Activated gamma-delta T cell (primary cell): ENCODE measurements at places on chromosomes 4 and X.
A peak's percentile ranks its signal among the peaks of the same experiment; 100 is the strongest.

DNA sequence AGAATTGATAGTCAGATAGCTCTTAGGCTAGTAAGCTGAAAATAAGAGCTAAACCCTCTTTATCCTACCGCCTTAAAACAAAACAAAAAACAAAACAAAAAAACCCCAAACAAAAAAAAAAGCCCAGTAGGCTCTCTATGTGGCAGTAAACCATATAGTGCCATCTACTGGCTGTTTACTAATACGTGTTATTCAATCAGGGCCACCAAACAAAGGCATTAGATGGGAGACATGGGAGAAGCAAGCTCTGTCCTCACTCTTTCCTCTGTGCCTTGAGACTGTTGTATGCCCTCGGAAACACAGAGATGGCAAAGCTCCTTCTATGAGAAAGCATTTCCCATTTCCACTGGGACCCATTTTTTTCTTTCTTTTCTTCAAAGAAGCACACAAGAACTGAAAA lies 148.8 kb upstream of the MID1 start:
- DNase-seq = no peak

- no peak for DNase-seq
Observed at GRCh38 chr4:115090483-115091075, 22.8 kb downstream of the NDST4 start.

GRCh38 chr4:33188733-33189132 lies 2468.6 kb downstream of the PCDH7 start:
- DNase-seq = no peak

DNA sequence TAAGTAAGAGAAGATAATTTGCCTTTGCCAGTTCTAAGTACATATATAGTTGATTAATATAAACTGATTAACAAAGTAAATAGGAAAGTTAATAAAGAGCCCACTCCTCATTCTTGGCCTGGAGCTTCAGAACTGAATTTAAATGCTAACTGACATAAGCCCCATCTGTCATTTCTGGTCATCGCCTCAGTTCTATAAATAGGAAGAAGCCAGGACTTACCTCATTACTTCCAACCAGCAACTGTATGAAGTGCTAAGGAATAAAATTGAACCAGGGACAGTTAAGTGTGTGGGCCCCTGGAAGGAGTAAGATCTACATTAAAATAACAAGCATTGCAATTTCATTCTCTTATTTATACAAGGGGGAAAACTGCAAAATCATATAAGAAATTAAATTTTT lies 52.0 kb upstream of the PDLIM5 start:
- no peak for DNase-seq

- DNase-seq = no peak
Observed at GRCh38 chrX:20215565-20215964, 51.1 kb downstream of the RPS6KA3 start.

GRCh38 chrX:50815120-50815519 lies 1.1 kb upstream of the SHROOM4 start:
- no peak for DNase-seq

DNA sequence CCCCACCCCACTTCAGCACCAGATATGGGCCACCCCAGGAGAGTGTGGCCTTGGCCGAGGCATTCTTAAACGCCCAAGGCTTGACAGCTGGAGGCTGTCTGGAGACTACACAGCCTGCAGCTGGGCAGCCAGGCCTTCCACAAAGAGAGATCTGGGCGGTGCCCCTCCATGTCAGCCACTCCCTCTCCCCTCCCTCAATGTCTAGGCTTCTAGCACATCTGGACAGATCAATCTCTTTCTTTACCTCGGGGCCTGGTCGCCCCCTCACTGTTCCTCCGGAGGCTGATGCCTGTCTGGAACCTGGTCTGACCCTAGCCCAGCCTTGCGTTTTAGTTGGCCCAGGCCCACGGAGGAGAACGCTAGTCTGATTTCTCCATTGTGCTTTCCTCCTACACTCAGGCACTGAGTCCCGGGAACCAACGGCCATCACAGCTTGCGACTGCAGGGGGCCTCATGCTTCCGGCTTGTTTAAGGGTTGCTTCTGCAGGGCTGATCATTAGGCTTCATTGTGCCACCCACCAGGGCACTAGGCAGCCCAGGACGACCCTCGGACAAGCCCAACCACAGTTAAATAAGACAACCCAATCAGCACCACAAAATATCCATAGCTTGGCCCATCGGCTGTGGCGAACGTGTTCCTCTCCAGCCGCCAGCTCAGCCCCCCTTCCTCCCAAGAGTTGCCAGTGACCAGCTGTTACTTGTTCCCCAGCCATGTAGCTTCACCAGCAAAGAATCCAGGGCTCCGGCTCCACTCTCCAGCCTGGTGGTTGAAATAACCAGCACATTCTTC lies 200.6 kb downstream of the BCOR start:
- DNase-seq = no peak

DNA sequence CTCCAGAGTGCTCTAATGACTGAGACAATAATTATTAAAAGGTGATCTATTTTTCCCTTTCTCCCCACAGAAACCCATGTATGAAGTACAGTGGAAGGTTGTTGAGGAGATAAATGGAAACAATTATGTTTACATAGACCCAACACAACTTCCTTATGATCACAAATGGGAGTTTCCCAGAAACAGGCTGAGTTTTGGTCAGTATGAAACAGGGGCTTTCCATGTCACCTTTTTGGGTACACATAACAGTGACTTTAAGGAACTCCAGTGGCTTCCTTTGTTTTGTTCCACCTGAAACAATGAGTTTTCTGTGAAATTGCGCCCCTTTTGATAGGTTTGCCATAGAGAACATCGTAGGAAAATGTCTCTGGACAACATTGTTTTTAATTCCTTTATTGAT lies 69.6 kb downstream of the KIT start:
- DNase-seq = no peak

- DNase-seq = no peak
Observed at GRCh38 chr4:173505924-173506518, 24.0 kb downstream of the HAND2 start.

DNA sequence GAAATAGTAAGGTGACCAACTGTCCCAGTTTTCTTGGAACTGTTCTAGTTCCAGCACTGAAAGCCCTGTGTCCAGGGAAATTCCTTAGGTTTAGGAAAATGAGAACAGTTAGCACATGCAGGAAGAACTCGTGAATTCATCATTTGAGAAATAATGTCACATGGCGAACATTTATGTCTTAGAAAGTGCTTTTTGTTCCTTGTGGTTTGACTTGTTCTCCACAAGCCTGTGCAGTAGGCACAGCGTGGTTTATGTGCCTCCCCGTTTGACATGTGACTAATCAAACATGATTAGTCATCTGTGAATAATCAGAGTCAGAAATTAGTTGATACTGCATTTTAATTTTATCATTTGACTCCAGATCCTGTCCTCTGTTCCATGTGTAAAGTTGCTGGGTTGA lies 556.0 kb upstream of the CPEB2 start:
- no peak for DNase-seq

DNA sequence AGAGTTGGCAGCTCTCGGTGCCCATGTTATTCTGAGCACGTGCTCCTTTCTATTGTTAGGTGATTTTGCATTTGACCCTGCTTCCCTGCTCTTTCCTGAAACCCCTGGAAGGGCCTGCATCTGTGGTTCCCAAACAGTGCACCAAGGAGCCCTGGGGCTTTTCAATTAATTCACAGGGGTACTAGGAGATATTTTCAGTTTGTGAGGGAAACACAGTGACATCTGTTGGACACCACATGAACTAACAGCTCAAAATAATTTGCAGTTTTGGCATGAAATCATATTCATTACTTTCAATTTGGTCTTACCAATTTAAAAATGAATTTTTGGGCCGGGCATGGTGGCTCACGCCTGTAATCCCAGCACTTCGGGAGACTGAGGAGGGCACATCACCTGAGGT lies 156.6 kb downstream of the GATB start:
- DNase-seq = no peak

GRCh38 chr4:152342293-152342692 lies 193.6 kb downstream of the FBXW7 start:
- DNase-seq = no peak

DNA sequence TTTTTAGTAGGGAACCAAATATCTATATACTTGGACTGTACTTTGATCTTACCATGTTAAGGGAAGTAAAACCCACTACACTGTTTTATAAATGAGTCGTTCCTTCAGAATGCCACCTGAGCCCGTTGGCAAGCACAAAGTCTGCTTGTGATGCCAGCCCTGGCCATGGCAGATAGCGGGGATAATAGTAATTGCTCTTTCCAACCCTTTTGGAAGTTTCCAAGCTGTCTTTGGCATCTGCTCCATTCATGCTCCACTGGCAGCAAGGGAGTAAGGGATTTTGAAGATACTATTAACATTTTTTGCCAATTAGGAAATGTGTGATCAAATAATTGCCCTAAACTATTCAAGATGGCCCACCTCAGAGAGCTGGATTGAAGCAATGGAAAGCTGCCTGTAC lies 689.2 kb upstream of the SLIT2 start:
- no peak for DNase-seq

- DNase-seq = no peak
Observed at GRCh38 chr4:54060116-54060515, 4.3 kb downstream of the CHIC2 start.

- no peak for DNase-seq
Observed at GRCh38 chr4:83067058-83067639, 32.2 kb downstream of the COPS4 start.

DNA sequence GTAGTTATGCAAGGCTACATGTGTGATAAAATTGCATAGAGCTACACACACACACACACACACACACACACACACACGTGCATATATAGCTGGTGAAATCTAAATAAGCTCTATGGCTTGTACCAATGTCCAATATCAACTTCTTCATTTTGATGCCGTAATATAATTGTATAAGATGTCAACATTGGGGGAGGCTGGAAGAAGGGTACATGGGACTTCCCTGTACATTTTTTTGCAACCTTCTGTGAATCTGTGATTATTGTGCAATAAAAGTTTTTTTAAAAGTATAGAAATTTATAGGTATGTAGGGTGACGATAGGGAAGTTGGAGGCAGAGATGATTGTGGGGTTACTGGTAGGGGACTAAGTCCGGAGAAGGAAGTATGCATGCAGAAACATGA lies 105.5 kb downstream of the HDAC8 start:
- no peak for DNase-seq

- no peak for DNase-seq
Observed at GRCh38 chrX:146658379-146658778, 151.2 kb upstream of the CXorf51B start.

DNA sequence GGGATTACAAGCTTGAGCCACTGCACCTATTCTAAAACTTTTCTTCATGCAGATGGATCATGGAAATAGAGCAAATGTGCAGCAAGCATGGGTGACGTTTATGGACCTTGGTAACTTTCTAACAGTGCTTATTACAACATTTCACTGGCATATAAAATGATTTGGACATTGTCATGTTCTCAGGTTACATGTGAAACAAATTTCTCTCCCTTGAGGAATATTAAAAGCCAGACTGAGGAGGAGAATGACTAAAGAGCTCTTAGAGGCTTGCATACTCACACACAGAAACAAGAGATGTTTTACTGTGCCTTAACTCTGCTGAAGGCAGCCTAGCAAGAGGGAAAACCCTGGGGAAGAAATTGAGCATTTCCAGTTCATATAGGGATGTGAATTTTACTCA lies 38.6 kb upstream of the GPR101 start:
- DNase-seq = no peak

DNA sequence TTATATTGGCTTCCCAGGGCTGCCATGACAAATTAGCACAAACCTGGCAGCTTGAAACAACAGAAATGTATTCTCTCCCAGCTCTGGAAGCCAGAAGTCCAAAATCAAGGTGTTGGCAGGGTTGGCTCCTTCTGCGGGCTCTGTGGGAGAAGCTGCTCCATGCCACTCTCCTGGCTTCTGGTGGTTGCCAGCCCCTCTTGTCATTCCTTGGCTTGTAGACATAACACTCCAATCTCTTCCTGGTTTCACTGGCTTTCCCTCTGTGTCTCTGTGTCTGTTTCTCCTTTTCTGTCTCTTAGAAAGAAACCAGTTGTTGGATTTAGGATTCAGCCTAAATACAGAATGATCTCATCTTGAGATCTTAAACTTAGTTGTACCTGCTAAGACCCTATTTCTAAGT lies 85.5 kb downstream of the USP46 start:
- DNase-seq = no peak

DNA sequence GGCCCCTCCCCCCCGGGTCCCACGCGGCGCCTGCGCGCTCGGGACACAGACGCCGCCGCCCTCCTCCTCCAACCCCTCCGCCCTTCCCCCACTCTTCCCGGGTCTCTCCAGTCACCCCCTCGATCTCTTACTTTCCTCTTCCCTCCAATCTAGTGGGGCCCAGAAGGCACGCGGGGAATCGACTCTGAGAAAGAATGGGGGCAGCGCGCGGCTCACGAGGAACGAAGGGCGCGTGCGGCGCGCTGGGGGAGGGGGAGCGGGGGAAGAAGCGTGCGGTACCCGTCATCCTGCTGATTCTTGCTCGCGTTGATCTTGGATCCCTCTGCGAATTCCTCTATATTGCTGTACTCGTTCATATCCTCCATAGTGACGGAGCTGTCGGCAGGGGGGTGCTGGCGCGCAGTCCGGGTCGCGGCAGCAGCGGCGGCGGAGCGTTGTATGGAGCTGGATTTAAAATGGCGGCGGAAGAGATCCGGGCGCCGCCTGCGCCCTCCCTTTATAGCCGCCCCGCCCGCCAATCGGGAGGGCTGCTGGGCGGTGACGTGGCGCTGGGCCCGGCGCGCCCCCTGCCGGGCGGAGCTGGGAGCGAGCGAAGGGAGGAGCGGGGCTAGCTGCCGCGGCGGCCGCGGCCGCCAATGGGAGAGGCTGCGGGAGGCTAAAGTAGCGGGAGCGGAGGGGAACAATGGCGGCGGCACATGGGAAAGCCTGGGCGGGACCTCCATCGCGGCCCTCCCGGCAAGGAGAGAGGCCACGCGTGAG lies 1.1 kb downstream of the HNRNPDL start:
- DNase-seq = peak; percentile 93

- DNase-seq = no peak
Observed at GRCh38 chr4:168478868-168479267, 1.4 kb downstream of the DDX60L start.

GRCh38 chr4:176910646-176911045 lies 117.9 kb upstream of the VEGFC start:
- no peak for DNase-seq

GRCh38 chr4:6563935-6564645 lies 10.9 kb upstream of the MAN2B2 start:
- no peak for DNase-seq

DNA sequence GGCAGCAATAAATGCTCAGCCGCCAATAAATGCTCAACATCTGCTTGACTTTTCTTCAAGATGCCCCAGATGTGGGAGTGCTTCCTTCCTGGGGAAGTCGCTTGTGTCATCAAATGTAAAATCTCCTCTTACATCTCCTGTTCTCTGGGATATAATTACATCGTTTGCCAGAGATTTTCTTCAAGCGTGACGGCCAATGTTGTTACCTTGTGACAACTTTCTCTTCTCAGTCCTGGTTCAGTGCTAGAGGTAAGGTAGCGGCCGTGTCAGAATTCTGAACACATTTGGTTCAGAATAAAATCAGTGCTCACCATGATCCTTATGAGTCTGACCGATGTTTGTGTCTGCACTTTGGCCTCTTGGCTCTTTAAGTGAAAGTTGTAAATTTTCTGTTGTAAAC lies 102.5 kb downstream of the ASMT start:
- no peak for DNase-seq
